Fibroblast of the aortic adventitia (primary cell): ENCODE measurements at places on chromosomes 5 and 9.

GRCh38 chr5:58156361-58156760 lies 303.5 kb downstream of the PLK2 start:
- DNase-seq: peak; percentile 8

DNA sequence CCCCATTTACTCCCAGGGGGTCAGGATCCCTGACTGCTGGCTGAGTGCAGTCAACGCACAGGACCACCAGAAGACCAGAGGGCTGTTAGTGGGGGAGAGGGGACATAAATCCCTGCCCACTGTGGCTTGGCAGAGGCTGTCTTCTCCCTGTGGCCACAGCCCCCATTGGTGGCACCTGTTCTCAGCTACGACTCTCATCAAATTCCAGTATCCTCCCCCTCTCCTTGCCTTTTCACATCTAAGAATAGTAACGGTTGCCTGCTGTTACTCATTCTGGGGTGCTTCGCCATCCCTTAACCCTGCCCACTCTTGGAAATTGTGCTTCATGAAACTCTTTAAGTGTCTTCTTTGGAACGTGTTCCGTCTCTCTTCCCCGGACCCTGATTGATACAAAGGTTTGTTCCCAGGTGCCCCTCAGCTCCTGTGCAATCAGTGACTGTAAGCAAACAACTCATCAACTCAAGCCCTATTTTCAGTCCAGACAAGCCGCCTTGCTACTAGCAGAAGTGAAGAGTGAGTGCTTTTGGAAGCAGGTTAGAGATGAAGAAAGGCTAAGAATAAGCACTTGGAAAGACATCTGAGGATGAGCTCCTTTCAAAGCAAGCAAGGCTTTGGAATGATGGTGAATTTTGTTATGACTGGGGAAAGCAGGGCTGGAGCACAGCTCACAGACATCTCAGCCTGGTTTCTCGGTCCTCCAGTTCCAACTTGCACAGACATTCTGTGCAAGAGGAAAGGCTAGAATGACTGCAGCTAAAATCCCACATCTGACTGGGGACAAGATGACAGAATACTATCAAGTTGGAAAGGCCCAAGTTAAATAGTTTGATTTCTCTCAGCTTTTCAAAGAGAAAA lies 22.9 kb upstream of the DENND1A start:
- no peak for DNase-seq

GRCh38 chr9:87245271-87245670 lies 252.4 kb upstream of the DAPK1 start:
- DNase-seq: no peak

- DNase-seq: peak; percentile 25
Measured at GRCh38 chr5:82734347-82734746, 342.8 kb downstream of the TMEM167A start.

DNA sequence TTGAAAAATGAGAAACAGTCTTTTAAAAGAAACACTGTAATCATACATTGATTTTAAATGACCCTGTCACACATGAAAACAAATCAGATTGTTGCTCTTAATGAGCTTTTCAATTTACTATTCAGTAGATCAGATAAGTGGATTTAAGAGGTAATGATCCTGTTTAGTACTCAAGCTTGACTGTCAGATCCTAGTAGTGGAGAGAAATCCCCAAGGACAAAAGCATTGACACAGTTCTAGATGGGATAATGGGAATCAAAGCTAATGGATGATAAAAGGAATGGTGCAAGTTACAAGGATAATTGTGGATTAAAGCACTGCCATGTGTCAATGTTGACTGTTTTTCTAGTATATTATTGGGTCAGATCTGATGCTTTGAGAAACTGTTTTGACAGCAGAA lies 142.3 kb upstream of the TLX3 start:
- DNase-seq: no peak

- DNase-seq: no peak
Measured at GRCh38 chr9:137804908-137805630, 72.5 kb upstream of the CACNA1B start.

- peak; percentile 63 for DNase-seq
Measured at GRCh38 chr5:54804521-54804920, 180.9 kb downstream of the ESM1 start.

DNA sequence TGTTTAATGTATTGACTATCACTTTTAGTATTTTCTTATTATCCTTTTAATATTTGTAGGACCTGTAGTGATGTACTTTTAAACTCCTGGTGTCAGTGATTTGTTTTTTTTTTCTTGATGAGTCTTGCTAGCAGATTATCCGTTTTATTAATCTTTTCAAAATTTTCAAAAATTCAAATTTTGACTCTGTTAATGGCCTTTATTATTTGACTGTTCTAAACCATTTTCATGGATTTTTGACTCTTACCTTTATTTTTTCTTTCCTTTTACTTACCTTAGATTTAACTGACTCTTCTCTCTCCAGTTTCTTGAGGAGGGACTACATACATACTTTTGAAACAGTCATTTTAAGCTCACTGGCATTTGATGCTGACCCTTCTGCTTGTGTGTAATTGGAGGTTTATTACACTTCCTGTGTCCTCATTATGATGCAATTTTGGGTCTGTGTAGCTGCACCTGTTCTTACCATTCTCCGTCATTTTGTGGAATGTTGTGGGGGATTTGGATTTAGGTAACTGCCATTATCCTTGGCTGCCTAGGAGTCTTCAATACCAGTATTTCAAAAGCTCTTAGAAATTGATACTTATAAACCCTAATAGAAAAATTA lies 32.0 kb upstream of the EXOC3 start:
- DNase-seq: no peak

GRCh38 chr5:160221082-160221481 lies 8.2 kb upstream of the FABP6 start:
- DNase-seq: no peak

DNA sequence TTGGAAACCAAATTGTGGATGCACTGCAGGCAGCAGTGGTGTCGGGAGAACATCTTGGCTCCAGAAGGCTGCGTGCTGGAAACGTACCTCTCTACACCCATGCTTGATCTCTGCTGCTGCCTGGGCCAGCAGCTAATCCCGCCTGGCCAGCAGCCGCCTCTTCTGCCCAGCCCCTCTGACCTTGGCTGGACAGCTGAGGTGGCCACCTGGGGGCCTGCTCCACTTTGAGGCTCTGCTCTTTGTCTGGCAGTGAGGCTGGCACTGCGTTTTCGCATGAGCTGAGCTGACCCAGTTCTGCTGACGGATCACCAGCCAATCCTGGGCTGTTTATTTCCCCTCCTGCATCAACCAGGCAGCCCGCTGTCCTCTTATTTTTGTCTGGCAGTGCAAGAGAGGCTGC lies 154.9 kb downstream of the TENT4A start:
- DNase-seq: no peak

DNA sequence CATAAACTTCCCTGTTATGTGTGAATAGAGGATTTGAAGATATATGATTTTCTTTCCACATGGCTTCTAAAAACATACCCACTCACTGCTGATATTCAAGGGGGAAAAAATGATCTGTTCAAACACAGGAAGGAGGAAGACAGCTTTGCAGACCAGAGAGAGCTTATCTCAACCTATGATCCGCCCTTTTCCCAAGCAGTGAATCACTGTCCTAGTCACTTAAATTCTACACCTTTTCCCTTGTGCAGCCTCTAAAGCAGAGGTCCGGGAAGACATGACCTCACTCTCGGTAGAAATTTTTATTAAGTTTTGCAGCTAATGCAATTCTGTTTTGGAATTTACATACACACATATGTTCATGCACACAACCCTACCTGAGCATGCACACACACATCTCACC lies 197.2 kb downstream of the DIRAS2 start:
- DNase-seq: no peak

DNA sequence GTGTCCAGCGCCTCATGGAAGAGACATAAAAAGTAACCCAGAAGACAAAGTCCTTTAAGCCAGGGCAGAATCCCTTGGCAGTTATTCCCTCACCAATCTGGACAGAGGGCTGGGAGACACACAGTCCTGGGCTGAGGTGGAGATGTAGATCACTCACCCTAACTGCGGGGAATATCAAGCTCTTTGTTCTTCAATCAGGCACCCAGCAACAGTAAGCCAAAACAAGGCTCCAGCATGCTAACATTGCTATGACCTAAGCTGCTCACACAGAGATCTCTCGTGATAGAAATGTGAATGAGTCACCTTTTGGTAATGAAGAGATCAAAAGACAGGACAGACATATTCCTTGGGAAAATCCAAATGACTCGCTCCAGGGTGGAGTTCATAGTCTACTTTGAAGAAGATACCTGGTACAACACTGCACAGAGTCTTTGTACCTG lies 101.3 kb downstream of the FBN2 start:
- peak; percentile 35 for DNase-seq

DNA sequence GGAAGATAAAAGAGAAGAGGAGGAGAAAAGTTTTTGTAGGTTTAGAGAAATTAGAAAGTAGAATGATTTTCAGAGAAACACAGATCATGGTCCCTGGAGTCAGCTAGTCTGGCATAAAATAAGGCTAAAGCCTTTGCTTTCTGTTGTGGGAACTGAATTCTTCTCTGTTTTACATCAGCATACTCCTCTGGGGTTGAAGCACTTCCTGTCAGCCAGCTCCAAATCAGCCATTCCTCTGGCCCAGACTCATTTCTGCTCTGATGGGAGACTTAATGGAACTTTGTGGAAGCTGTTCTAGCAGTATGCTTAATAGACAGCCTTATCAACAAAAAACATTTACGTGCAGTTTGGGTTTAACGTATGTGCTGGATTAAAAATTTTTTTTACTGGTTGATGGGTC lies 143.2 kb downstream of the HMHB1 start:
- DNase-seq: peak; percentile 84

- DNase-seq: no peak
Measured at GRCh38 chr5:28369418-28369817, 1331.0 kb upstream of the CDH9 start.

DNA sequence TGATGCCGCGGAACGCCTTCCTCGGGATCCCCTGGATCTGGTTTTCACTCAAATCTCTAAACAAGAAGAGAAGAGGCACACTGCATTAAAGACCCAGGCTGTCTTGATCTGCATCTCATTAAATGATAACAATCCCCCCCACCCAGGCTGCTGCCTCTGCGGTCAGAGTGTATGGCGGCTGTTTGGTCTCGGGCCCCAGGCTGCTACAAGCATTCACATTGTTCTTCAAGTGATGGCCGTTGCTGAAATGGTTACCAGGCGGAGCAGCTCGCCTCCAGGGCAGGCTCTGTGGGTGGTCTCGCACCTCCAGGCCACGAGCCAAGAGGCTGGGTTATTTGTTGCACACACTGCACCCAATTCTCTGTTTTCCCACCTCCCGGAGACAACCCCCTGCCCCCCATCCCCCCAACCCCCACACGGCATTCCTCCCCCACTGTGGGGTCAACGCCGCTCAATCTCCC lies 304.1 kb upstream of the PANK3 start:
- no peak for DNase-seq

DNA sequence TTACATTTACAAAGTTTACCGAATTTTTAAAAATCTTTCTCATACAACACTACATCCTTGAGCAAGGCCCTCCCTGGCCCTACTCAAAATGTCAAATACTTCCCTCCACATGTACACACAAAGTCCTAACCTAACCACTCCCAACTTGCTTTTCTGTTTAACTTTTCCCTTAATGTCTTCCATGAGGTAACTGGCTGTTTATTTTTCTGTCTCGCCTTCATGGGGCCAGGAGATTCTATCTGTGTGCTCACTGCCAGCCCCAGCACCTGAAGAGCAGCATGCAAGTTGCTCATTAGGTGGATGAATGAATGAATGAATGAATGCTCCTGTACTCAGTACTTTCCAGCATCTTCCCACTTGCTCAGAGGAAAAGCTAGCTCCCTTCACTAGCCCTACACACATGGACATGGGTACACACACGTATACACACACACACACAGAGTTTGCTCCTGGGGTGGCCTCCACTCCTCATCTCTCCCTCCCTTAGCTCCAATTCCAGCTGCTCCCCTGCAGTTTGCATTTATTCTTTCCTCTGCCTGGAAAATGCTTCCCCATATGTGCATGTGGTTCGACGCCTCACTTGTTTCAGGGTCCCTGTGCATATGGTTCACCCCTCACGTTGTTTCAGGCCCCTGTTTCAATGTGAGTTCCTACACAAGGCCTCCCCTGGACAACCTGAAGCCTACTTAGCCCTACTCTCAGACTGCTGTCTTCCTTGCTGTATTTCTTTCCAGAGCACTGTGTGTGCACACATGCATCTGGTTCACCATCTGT lies 165.2 kb downstream of the ROR2 start:
- DNase-seq: no peak

DNA sequence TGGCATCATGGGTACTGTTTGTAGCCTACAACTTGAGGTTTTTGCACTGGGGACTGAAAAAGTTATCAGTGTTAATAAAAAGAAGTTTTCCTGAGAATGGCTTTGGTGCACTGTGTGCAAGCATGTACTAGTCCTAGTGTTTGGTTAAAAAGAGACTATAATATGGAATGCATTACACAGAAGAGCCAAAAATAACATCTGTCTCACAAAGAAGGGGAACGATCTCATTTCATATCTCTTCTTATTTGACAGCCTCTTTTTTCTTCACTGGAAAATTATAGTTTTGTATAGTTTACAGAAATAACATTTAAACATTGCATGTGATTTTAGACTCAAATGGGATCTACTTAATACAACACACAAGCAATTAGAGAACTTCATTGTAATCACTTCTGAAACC lies 127.0 kb upstream of the GDNF start:
- DNase-seq: no peak

DNA sequence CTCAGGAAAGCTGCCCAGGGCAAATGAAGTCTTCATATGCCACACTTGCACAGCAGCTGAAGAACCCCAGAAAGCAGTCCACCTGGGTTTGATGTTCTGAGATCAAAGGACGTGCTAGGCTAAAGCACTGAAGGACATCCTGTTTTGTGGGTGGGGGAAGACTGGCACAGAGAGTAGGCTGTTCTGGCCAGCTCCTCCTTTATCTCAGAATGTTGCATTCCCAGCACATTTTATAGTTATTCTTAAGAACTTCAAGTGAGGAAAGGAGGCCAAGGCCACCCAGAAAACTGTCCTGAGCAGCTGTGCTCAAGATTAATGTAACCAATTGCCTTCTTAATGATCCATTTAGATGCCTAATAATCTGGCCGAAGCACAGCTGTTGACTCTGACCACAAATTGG lies 10.9 kb downstream of the SHOC1 start:
- no peak for DNase-seq

DNA sequence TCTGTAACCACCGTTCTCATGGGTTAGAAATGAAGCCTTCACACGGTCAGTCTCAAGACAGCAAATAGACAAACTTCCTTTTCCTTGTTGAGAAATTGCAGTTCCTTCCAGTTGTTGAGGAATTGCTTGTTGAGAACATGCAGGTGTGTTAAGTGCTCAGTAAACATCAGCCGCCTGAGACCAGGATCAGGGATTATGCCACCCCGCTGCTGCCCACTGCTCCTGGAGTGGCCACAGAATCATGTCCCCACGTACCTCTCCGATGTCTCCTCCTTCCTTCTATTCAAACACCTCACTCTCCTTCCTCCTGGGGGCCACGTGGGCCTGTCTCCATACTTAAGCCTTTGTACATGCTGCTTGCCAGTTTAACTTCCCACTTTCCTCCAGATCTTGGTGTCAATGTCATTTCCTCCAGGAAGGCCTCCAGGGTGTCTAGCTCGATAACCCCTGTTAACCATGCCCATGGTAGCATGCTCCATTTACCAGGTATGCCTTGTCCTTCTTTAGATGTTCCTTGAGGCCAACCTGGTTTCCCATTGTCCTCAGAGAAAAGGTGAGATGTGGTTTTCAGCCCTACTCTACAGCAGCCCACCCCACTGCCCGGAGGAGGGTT lies 33.8 kb upstream of the RPL26L1 start:
- DNase-seq: no peak
